NCI-H2107 (cell line): ENCODE measurements at places on chromosomes 7 and 10.
A peak's percentile ranks its signal among the peaks of the same experiment; 100 is the strongest.

GRCh38 chr10:58576751-58577436 lies 64.2 kb downstream of the BICC1 start:
- DNase-seq = no peak

DNA sequence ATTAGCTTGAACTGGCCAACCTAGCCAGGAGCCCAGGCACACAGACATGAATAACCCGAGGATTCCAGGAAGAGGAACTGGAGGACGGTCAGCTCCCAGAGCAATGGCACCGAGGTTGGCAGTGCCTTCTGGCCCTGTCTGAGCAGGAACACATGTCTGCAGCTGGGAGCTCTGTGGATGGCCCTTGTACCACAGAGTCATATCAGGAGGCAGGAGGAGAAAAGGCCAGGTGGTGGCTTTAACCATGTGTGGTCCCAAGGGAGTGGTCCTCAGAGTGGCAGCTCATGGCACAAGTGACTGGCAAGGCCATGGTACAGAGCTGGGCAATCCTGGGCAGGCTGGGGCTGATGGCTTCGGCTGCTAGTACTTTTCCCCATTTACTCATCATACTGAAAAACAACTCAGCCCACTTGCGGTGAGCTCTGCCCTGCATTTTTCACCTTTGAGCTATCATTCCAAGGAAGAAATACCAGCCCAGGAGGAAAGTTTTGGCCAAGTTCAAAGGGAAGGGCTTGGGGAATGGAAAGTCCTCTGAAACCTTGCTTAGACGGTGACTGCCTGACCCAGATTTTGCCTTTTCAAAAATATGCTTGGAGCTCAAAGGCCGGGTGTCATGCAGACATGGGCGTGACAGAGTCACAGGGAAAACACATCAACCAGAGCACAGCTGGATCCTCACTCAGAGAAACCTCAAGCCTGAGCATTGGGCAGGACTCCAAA lies 25.7 kb upstream of the LOXL4 start:
- DNase-seq = peak; percentile 7

DNA sequence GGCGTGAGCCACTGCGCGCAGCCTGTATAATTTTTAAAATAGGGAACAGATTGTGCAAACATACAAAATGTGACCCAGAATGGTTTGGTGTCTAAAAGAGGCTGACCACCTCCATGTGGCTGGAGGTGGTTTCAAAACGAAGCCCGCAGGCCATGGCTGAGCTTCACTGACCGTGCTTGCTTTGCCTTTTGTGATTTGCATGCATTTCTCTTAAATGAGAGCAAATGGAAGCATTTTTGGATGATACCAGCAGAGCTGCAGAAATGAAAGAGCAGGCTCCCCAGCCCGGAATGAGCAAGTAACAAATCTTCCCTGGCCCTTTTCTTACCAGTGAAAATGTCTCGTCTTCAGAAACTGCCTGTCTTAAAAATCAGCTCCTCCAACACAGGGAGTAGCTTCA lies 239.9 kb downstream of the CAMK1D start:
- DNase-seq = no peak

DNA sequence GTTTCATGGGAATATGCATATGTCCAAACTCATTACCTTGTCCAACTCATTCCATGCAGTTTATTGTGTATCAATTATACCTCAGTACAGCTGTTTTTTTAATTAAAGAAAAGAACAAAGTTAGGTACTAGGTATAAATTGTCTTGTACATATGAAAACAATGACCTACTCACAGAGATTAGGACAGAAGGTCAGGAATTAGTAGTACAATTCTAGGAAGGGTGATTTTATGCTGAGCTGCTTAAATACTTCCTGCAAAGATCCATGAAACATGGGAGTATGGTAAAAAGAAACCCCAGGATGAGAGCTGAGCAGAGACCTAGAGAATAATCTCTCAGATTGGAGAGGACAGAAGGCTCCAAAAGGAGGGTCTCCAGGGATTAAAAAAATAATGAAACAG lies 13.8 kb upstream of the KDM7A start:
- DNase-seq = no peak

DNA sequence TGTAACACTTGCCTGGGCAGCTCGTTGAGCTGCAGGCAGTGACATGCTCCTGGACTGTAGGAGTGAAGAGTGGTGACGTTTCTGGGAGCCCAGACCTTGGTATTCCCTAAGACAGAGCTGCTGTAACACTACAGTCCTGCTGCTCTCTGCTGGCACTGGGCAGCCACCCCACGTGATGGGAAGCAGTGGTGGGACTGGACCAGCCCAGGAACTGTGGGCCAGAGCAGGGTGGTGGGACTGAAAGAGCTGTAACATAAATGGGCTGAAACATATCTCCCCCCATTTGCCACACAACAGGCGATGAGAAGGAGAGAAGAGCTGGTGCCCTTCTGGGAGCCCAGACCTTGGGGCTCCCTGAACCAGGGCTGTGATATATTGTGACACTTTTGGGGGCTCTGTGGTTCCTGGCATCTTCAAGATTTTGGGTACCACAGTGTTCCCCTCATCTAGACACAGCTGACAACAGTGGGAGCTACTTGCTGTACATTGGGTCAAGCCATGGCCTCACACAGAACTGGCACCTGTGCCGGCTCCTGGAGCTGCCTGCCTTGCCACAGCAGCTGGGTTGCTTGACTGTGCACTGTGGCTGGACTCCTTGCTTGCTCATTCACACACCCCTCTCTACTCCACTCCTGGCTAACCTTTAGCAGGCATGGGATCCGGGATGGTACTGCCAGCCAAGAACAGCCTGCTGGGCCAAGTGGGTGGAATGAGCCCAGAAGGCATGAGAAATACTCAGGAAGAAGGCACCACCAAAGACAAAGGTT lies 161.3 kb upstream of the PCDH15 start:
- no peak for DNase-seq

DNA sequence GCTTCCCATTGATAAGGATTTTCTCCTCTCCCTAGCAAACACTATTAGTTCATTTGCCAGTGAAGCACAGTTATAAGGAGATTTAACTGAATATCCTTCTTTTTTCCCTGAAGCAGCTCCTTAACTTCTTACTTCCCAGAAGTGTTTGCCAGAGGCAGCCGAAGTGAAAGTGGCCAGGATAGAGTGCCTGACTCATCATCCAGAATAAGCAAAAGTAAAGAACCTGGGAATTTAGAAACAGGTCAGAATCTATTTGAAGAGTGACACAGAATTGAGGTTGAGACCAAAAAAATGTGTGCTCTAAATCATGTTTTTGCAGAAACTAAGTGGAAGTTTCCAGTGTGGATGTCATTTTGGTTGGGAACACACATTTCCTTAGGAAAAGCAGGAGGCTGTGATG lies 249.6 kb upstream of the VWC2 start:
- DNase-seq = no peak

GRCh38 chr10:13961853-13962252 lies 368.9 kb downstream of the FRMD4A start:
- no peak for DNase-seq

- no peak for DNase-seq
These were observed 319.4 kb upstream of the GALNT17 start for GRCh38 chr7:70812511-70812910.

- no peak for DNase-seq
These were observed 791.7 kb downstream of the REEP3 start for GRCh38 chr10:64312876-64313275.

- DNase-seq = no peak
These were observed 79.6 kb upstream of the FOXP2 start for GRCh38 chr7:114334989-114335388.

- DNase-seq = peak; percentile 8
These were observed 103.1 kb upstream of the APBB1IP start for GRCh38 chr10:26334932-26335573.

DNA sequence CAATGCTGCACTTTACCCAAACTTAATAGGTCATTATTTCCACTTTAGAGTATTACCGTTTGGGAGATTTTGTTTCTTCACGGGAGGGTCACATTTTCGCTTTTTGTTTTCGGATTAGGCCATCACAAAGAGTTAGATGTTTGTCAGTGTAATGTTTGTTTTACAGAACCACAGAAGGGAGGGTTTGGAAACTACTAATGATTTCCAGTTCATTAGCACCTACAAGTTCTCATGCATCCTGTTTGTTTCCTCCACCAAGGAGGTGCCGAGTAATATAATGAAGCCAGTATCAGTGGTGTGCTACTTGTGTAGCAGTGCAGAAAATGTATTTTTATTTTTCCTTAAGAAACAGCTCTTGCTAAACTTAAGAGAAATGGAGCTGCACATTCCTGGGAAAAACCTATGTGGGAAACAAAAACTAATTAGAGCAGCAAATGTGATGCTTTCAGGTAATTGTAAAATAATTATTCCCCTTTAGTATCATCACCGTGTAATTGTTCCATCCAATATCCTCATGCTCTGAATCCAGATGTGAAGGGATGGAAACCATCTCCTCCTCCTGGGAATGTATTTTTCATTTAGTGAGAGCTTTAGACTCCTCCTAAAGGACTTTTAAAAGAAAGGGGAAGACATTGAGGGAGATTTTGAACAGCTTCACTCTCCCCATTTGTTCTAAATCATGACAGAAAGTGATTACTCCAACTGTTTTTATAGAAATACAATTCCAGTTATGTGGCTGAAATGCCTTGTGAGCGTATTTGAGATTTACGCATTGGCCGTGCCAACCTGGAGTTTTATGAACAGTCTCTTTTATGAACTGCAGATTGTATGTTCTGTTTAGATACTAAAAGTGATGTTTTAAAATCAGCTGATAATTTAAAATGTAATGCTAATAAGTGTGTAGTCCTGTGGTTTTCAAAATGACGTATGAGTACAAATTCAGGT lies 5.6 kb downstream of the CELF2 start:
- no peak for DNase-seq

DNA sequence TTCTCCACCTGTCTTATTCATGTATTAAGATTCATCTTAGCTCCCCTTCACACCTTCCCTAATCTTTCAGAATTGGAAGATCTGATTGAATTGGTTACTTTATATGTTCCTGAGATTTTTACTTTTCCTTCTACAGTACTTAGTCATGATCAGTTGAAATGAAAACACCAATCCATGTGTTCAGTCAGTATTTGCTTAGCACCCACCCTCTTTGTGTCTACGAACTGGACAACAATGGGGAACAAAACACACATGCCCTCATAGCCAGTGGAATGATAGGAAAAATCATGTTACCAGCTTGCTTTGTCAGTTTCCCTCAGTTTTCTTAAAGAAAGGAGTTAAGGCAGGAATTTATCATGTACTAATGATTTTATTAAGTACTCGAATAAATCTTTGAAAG lies 2.0 kb downstream of the MASTL start:
- DNase-seq = no peak

DNA sequence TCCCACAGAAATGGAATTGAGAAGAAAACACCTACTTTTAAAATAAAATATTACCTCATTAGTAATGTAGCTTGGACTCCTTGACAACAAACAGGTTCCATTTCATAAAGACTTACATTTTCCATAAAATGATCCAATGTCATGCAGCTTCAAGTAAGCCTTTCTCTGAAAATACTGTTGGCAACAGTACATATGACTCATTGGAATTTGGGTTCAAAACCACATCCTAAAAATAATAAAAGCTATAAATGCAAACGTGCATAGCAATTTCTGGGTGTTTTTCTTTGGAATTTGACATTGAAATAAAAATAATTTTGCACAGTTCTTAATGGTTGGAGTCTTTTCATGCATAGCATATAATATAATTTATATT lies 47.9 kb downstream of the FHIP2A start:
- no peak for DNase-seq
